ENCODE measurements at places on chromosomes 7 and 10. TPM values are rescaled to one million over a fixed set of nuclear protein-coding genes. Genes with fewer than 3 reads are reported as not detected.

The PON3 gene
- not detected for total RNA-seq

The KEL gene
- 28.7 TPM for total RNA-seq

The WDFY4 gene
- total RNA-seq: 0.29 TPM

GRCh38 chr10:79410315-79411094 is 34.9 kb downstream of the ZCCHC24 start:
- H3K4me3 ChIP-seq: no peak overlapping the region
- no peak overlapping the region for H3K27ac ChIP-seq
- no peaks in the 10 kb centered on the region for H3K36me3 ChIP-seq
- no peaks in the 10 kb centered on the region for H3K27me3 ChIP-seq
- no peak for DNase-seq

DNA sequence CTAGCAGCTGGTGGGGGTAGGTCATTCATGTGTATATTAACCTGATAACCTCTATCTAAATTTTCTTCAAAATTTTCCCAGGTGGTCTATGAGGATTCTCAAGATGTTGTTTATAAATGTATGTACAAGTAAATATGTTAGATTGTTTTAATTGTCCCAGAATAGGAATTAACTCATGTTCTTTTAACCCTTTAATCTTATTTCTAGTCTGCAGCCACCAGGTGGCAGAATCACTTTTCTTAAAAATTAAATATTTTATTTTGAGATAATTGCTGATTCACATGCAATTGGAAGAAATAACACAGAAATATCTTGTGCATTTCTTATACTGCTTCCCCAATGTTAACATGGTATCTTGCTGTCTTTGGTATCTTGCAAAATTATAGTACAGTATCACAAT is 589.5 kb downstream of the ARL4A start:
- no peak overlapping the region for H3K4me3 ChIP-seq
- no peak for DNase-seq
- no peaks in the 10 kb centered on the region for H3K4me1 ChIP-seq
- H3K27me3 ChIP-seq: no peaks in the 10 kb centered on the region
- H3K27ac ChIP-seq: no peak overlapping the region

- H3K27ac ChIP-seq: no peak overlapping the region
- H3K4me1 ChIP-seq: no peaks in the 10 kb centered on the region
- peak; percentile 37 for DNase-seq
- no peaks in the 10 kb centered on the region for H3K36me3 ChIP-seq
- H3K27me3 ChIP-seq: no peaks in the 10 kb centered on the region
- H3K4me3 ChIP-seq: no peak overlapping the region
Observed at GRCh38 chr7:90629297-90629918, 33.3 kb downstream of the CDK14 start.

DNA sequence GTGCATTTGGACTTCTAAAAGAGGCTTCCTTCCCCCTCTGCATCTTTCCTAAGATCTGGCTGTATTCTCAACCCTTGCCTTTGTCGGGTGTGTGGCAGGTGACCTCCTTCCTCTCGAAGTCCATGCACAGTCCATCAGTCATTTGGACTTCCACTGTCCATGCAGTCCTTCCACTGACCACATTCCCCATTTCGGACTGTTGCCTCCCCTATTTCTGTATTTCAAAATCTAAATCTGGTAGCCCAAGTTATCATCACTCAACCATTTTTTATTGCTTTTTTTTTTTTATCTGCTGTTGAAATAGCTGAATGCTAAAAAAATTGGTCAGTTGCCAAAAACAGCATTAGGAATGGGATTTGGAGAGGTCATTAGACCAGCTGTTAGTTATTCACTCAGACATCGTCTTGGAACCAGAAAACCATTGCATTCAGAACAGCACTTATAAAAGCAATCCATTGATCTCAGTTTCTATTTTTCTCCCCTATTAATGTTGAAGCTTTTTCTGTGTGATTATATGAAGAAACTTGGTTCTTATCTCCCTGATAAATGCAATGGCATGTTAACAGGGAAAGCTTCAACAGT is 575.6 kb downstream of the KIF20B start:
- DNase-seq: no peak
- H3K4me3 ChIP-seq: no peak overlapping the region
- no peak overlapping the region for H3K27ac ChIP-seq
- no peaks in the 10 kb centered on the region for H3K36me3 ChIP-seq

DNA sequence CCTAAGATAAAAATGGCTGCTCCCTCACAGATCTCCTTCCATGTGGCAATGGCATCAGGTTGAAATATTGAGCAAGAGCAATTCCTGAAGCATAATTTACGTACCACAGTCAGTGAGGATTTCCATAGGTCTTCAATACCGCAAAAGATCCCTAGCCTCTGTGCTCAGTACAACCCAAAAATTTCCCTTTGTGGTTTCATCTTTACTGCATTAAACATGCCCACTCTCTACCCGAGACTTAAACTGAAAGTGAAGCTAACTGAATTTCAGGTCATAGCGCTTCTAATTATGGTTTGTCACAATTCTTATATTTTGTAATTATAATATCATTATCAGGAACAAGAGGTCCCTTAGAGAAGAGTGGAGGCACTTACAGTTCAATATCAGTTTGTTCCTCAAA is 1071.1 kb downstream of the XPNPEP1 start:
- no peaks in the 10 kb centered on the region for H3K4me1 ChIP-seq
- H3K4me3 ChIP-seq: no peak overlapping the region
- no peaks in the 10 kb centered on the region for H3K36me3 ChIP-seq
- H3K27me3 ChIP-seq: no peaks in the 10 kb centered on the region
- no peak for DNase-seq

DNA sequence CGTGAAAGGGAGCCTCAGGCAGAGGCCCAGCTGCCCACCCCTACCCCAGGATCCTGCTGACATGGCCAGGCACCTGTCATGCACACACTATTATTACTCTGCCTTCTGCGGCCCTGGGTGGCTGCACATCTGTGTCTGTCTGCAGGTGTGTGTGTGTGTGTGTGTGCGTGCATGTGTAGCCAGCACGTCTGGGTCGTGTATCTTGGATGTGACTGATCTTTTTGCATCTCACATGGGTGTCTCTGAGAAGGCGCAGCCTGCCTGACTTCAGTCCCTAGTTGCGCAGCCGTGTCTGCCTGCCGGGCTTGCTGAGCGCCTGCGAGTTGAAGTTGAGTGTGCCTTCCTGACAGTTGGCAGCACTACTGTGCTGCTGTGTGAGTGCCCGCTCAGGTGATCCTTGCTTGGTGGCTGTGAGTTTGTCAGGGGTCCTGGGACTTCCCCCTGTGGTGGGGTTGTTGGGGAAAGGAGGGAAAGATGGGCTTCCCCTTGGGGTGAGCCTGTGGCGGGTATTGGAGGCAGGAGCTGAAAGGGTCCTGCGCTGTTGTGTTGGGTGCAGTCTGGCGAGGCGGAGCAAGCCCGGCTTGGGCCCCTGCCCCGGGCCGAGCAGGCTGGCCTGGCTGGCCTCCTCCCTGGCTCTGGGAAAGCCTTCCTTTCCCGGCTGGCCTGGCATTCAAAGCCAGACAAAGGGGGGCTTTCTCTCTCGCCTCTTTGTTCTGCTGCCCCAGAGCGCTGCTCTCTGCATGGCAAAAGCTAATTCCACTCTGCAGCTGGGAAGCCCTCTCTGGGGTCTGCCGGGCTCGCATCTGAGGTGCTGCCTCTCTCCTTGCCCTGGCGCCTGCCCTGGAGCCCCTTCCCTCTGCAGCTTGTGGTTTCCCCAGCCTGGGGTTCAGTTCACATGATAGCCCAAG is 4.9 kb downstream of the TRIM8 start:
- no peak overlapping the region for H3K27ac ChIP-seq
- no peak for DNase-seq
- H3K27me3 ChIP-seq: no peaks in the 10 kb centered on the region
- peaks cover 3% of the 10 kb centered on the region for H3K4me1 ChIP-seq
- H3K36me3 ChIP-seq: peaks cover 25% of the 10 kb centered on the region

DNA sequence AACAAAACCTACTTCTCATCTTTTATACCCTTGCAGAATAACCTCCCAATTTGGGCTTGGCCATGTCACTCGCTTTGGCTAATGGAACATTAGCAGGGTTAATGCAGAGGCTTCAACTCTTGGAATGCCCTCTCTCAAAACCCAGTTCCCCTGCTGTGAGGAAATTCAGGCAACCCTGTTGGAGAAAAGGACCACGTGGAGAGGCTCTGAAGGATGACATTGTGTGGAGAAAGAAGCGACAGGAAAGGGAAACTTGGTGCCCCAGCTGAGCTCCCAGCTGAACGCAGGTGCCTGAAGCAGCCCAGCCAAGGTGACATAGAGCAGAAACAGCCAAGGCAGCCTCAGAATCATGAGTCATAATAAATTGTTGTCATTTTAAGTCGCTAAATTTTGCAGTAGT is 214.2 kb upstream of the GHITM start:
- H3K4me1 ChIP-seq: no peaks in the 10 kb centered on the region
- no peaks in the 10 kb centered on the region for H3K36me3 ChIP-seq
- H3K27me3 ChIP-seq: no peaks in the 10 kb centered on the region
- H3K27ac ChIP-seq: no peak overlapping the region

DNA sequence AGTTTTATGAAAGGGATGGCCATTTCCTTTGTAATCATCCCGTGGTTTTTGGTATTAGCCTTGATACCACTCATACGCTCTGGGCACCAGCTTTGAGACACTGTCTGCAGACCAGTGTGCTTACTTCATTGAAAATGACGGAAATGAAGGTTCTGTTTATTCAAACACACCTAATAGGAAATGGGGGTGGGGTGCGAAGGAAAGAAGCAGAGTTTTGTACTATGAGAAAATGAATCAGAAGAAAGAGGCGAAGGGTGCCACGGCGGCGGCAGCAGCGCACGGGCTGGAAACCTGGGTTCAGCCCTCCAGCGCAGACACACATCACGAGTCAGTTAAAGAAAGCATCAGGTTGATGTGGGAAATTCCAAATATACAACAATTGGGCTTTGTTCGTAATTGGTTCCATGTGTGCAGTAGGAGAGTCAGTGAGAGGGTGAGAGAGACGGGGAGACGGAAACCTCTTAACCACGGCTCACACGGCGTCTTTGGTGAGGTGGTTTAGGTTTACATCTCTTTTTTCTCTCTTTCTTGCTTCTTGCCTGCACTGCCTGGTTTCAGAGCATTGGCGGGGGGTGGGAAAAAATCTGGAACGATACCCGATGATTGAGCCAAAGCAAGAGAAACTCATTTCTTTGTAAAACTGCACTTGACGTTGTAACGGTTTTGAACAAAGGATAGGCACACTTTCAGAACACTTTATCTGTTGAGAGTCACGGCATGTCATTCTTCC is 321.2 kb downstream of the FRMD4A start:
- no peak overlapping the region for H3K4me3 ChIP-seq
- no peak overlapping the region for H3K27ac ChIP-seq
- H3K27me3 ChIP-seq: peaks cover 7% of the 10 kb centered on the region
- no peaks in the 10 kb centered on the region for H3K36me3 ChIP-seq
- H3K4me1 ChIP-seq: no peaks in the 10 kb centered on the region
